Activated CD8-positive, alpha-beta memory T cell treated with anti-CD3 and anti-CD28 coated beads for 48 hours (primary cell): ENCODE measurements at places on chromosomes 12 and 14.

GRCh38 chr12:2795291-2796186, 769 bp downstream of the FKBP4 start:
- DNase-seq: peak; percentile 56

GRCh38 chr12:5964913-5965900, 20.1 kb upstream of the ANO2 start:
- no peak for DNase-seq

- no peak for DNase-seq
Observed at GRCh38 chr12:34108405-34108803, 86.1 kb downstream of the ALG10 start.

- no peak for DNase-seq
Observed at GRCh38 chr14:32436993-32437392, 107.9 kb downstream of the AKAP6 start.

DNA sequence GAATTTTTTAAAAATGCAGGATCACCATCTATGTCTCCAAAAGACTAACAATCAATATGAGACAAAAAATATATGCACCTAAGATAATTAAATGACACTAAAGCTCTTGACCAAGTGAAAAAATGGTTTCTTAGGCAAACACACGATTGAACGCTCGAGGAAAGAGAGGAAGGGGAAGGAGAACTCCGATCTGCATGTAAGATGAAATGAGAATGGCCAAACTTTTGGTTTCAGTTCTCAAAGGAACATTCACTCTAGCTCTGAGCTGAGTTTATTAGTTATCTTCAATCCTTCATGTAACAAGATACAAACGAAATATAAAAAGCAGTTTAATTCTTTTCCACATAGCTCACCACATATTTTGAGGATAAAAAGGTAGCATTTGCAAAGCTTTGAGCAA, 2.8 kb downstream of the DYRK4 start:
- no peak for DNase-seq

DNA sequence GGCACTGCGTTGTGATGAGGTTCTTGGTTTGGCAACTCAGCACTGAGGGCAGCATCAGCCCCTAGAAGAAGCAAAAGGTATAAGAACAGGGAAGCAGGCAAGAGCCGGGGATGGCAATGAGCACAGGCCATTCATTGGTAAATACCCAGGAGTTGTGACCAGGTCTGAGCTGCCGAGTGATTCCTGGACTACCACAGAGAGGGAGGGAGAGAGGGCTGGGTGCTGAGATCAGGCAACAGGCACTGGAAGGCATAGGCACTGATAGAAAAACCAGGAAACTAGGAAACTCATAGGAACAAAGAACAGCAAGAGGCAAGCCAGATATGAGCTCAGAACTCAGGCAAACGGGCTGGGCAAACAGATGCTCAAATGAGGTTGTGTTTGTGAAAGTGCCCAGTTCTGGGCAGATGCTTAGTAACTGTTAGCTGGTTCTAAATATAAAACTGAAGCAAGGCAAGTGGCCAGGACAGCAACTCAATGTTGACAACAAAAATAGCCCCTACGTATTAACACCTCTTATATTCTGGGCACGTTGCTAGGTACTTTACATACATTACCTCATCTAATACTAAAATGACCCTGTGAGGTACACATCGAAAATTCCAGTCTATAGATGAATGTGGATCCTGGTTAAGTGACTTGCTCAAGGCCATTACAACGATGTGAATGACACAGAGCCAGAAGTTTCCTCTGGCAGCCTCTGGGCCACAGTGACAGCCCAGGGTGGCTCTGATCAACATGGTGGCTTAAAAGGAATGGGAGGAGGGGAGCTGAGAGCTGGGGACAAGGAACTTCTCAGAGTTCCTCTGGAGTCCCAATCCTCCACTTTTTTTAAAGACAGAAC, 121.1 kb downstream of the PRMT8 start:
- no peak for DNase-seq

DNA sequence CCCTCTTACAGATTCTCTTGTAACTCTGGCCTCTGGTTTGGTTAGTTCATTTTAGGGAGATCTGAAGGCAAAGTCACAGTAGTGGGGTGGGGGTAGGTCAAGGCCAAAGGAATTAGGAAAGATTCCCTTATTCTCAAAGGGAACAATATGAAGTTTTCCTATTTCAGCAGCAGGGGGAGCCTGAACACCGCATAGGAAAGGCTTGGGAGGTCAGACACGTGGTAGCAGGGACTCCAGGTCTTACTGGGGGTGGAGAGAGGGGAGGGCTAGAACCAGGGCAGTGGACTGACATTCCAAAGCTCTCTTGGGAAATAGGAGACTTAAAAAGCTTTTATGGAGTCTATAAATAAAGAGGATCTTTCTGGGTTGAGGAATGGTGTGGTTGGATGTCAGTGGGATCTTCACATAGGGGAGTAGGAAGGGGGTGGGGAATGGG, 1.3 kb downstream of the ZC3H10 start:
- no peak for DNase-seq

GRCh38 chr12:93502802-93503623, 35.7 kb downstream of the MRPL42 start:
- DNase-seq: peak; percentile 10

DNA sequence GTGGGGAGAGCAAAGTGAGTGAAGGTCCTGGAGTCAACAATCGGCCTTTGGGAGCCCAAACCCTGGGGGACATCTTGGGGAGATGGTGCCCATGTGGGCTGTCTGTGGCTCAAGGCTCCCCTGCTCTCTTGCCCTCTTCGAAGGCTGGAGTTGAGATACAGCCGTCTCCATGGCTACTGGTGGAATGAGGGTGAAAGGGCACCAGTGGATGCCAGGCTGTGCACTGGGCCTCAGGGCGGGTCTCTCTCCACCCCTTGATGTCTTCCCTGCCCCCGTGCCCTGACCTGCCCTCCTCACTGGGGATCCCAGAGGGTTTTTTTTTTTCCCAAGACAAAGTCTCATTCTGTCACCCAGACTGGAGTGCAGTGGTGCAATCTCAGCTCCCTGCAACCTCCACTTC, 2.0 kb upstream of the ANKRD9 start:
- DNase-seq: no peak

- DNase-seq: no peak
Observed at GRCh38 chr14:100715803-100716202, 10.9 kb upstream of the DLK1 start.
